ENCODE measurements at places on chromosomes 16 and 17. TPM values are rescaled to one million over a fixed set of nuclear protein-coding genes. Genes with fewer than 3 reads are reported as not detected.

The TLCD2 gene
- total RNA-seq = 6.2 TPM

- DNase-seq = no peak
Measured at GRCh38 chr17:11170881-11171280, 70.1 kb upstream of the SHISA6 start.

GRCh38 chr17:5526821-5527598, 40.6 kb downstream of the MIS12 start:
- DNase-seq = no peak

DNA sequence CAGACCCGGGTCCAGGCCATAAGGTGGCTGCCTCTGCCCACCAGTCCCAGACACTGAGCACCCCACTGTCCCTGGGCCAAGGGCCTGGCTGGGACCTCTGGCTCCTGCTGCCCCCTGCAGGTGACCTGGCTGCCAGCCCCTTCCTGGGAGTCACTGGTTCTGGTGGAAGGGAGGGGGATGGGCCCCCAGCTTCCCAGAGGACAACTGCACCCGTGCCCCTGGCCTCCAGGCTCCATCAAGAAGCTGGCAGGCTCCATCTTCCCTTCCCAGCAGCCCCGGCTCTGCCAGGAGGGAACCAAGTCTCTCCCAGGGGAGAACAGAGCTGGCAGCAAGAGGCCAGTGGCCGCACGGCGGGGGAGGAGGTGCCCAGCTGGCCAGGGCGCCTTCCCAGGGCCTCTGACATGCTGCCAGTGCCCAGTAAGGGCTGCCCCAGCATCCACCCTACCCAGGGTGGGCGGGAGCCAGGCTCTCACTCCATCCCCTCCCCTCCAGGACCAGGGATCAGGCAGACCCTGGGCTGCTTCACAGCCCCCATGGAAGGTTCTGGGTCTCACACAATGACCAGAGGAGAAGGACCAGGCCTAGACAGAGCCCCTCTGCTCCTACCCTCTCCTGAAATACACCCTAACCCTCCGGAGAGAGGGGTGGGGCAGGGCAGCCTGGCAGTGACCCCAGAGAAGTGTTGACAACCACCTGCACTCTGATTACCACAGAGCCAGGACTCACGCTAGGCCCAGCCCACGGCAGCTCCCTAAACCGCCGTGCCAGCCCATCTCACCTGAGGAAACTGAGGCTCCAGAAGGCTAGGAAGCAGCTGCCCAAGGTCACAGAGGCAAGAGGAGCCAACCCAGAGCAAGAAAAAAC, 3.6 kb downstream of the CLUH start:
- DNase-seq = no peak

DNA sequence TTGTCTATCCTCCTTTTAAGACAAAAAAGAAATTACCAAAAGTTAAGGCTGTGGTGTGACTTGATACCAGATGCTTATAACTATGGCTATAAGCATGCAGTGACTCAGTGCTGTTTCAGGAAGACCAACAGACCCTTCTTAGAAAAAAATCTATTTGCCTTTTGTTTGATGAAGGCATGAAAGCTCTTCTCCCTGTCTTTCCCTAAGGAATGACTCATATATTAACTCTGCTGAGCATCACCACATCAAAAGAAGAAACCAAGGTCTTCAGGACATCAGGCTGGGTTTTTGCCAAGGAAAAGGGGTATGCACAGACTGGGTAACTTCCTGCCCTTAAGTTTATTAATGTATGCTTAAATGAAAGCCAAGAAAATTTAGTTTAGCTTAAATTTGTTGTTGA, 47.1 kb downstream of the VMP1 start:
- no peak for DNase-seq

The ZKSCAN2 gene
- total RNA-seq = 4.5 TPM

GRCh38 chr17:77454242-77455095, 313.7 kb downstream of the SEC14L1 start:
- no peak for DNase-seq

- no peak for DNase-seq
Measured at GRCh38 chr16:73051226-73051625, 3.3 kb upstream of the ZFHX3 start.

Measured in esophagus muscularis mucosa (tissue), 4 donors.